ENCODE measurements at places on chromosomes 5 and 9. TPM values are rescaled to one million over a fixed set of nuclear protein-coding genes. Genes with fewer than 3 reads are reported as not detected.

The FKTN gene
- polyA plus RNA-seq: 17.9 TPM

The ASPN gene
- 411 TPM for polyA plus RNA-seq

The PCDHGA8 gene
- 0.63 TPM for polyA plus RNA-seq

DNA sequence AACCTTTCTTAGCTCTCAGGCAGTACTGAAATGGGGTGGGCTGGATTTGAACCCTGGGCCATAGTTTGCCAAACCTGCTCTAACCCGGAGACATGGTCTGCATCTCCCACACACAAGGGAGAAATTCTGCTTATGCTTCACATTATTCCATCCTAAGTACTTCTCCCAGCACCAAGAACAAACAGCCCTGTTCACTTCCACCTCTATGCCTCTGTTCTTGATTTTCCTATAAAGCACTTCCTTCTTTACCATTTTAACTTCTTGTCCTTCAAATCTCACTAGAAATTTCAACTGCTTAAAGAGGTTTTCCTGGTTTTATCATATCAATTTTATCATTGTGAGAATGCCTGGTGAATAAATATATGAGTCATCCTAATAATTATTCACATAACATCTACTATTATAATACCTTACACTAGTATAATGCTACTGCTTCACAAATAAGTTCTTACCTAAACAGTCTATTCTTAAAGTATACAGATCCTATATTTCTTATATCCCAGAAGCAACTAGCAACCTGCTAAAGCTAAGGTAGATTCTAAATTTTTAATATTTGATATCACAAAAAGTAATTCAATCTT is 12.7 kb downstream of the FEM1C start:
- DNase-seq: no peak

DNA sequence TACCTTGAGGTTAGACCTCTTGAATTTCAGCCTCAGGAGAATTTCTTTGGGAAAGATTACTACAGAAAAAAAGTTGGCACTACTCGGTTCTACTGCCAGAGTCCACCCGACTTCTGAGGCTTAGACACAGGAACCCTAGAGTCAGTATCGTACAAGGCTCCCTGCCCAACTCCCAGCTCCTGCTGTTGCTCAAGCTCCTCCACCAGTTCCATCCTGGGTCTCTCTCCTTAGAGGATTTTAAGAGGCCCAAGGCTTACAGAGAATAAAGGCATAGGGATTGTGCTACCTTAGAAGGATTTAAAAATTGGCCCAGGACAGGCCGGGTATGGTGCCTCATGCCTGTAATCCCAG is 29.0 kb upstream of the SSBP2 start:
- no peak for DNase-seq

- DNase-seq: peak; percentile 20
Observed at GRCh38 chr5:151174612-151175101, 17.1 kb upstream of the ANXA6 start.

- peak; percentile 18 for DNase-seq
Observed at GRCh38 chr5:145776886-145777285, 58.3 kb downstream of the PRELID2 start.

DNA sequence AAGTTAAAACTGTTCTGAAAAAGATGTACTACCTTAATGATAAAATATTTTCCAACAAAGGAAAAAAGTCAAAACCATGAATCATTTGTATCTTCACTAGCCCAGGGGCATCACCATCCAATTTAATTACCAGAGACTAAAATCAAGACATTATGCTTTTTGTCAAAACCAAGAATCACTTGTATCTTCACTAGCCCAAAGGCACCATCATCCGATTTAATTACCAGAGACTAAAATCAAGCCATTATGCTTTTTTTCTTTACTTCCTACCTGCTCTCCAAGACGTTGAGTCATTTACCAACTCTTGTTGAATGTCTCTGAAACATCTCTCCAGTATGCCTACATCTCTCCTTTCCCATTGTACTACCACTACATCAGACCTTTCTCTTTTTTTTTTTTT is 37.9 kb downstream of the FBXO38 start:
- no peak for DNase-seq

DNA sequence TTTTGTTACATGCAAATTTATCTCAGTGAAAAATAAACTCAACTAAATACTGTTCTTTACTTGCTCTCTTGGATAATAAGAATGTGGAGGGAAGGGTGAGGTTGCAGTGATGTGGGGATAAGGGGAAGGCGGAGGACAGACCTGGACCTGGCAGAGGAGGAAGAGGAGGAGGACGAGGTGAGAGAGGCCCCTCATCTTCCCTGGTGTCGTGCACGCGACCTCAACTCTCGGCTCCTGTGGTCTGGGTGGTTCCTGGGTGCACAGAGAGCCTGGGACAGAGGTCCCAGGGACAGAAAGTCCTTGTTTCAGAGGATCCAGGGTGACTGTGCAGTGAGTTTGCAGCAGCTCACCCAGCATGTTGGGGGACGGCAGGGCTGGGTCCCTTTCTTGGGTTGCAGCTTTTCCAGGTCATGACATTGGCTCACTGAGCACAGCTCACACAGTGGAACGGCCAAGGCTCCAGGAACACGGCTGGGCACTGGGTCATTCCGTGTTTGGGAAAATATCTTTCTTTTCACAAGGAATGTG is 37.7 kb upstream of the LPCAT1 start:
- no peak for DNase-seq

DNA sequence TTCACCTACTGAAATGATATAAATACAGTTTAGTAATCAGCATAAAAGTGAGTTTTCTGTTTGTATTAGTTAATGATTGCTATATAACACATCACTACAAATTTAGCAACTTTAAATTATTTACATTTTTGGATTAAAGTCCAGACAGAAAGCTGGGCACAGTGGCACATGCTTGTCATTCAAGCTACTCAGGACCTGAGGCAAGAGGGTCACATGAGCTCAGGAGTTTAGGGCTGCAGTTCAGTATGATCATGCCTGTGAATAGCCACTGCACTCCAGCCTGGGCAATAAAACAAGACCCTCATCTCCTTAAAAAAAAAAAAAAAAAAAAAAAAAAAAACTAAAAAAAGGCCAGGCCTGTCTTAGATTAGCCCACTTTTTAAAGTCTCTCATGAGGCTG is 273.6 kb upstream of the CTNND2 start:
- no peak for DNase-seq

DNA sequence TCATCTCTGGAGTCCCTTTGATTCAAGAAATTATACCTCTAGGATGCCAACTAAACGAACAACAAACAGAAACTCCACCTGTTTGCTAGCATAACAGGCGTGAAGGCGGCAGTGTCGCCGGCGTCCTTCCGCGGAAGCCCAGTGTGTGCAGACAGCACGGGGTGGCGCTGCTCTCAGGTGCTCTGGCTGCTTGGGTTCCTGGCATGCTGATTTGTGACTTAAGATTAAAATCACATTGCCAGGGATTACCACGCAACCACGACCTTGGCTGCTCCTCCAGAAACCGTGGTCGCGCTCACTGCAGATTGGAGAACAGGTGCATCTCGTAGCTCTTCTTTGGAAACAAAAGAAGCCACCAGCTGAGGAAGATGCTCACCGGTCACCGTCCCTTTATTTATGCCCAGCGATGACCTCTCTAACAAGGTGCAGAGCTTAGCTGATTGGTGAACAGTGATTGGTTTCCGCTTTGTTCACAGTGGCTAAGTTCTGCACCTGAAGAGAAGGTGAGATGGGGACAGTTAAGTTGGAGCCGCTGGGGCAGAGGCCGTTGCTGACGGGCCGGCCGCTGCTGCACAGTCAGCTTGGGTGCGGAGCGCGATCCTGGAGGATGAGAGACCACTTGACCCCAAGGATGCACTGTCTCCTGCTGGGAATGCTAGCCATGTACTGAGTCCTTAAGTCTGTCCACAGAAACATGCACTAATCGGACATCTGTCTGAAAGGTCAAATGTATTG is 232.3 kb downstream of the FANCC start:
- DNase-seq: no peak

- DNase-seq: no peak
Observed at GRCh38 chr9:114930056-114930812, at the start of gene TNFSF8. TNFSF8 (minus strand) TSS chr9:114930591; CDS start chr9:114930303, 288 bp downstream.

DNA sequence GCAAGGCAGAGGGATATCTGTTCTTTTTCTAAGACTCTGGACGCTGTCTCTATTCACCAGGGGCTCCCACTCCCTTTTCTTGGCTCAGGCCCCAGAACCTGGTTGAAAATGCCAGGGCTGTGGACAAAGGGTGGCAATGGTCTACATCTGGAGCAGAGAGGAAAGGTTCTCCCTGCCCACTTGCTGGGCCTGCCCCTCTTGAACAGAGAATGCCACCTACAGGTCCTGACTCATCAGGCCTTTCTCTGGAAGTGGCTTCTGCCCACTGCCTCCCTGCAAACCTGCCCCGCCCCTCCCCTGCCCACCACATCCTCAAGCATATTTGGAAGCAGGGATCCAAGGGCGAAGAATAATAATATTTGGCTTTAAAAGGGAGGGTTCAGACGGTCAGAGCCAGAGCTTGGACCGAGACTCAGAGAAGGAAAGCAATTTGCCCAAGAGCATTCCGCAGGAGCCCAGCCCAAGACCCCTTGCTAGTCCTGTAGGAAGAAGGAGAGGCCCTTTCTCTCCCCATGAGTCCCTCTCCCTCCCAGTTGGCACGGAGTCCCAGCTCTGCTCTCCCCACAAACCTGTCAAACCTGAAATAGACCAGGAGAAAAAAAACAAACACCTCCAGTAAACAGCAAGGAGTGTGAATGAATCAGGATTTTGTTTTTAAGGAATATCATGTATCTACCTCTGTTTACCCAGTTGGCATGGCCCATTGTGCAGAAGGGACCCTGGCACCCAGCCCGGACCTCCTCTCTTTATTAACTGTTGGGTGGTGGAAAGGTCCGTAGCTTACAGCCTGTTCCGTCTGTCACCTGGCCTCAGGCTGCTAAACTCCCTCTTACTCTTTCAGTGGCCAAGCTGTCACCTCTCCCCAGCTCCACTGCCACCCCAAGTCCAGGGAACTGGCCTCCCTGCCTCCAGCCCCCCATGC is 37.7 kb upstream of the STXBP1 start:
- no peak for DNase-seq

DNA sequence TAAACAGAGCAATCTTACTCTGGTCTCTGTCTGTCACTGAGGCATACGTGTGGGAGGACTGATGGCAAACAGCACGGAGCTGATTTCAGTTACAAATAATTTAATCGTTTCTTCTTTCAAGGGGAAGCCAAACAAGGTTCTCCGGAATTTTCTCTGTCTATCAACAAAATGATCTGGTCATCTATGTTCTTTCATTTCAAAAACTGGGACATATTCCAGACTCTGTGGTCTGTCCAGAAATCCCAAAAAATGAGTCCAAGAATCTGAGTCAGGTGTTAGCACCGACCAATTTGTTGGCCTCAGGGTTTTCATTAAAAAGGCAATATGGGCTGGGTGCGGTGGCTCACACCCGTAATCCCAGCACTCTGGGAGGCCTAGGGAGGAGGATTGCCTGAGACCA is 69.9 kb upstream of the ZNF608 start:
- no peak for DNase-seq

DNA sequence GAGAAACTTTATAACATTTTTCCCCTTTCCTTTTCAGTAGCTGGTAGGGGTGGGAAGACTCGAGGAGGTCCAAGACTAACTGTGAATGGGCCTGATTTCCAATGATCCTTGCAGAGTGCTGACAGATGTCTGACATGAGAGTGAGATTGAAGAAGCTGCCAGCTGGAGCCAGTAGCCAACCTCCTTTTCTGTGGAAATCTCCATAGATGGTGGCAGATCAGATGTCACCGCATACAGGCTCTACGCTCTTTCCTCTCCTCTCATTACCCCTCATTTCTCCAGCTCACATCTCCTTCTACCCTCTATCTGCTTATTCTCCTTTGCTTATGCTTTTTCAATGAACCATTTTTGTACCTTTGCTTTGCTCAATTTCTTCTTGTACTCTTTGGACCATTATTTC is 395.2 kb upstream of the TNC start:
- no peak for DNase-seq

- DNase-seq: peak; percentile 19
Observed at GRCh38 chr9:109401169-109401989, 80.5 kb upstream of the EPB41L4B start.

GRCh38 chr9:123319541-123320339 is 36.3 kb upstream of the CRB2 start:
- DNase-seq: no peak

GRCh38 chr5:91245074-91245452 is 138.1 kb downstream of the ARRDC3 start:
- DNase-seq: no peak

DNA sequence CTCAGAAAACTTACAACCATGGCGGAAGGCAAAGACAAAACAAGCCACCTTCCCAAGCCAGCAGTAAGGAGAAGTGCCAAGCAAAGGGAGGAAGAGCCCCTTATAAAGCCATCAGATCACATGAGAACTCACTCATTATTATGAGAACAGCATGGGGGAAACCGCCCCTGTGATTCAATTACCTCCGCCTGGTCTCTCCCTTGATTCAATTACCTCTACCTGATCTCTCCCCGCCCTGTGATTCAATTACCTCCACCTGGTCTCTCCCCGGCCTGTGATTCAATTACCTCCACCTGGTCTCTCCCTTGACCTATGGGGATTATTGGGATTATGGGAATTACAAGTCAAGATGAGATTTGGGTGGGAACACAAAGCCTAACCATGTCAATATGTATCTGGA is 467.3 kb upstream of the FTMT start:
- no peak for DNase-seq
